ENCODE measurements at places on chromosomes 11 and 22.

DNA sequence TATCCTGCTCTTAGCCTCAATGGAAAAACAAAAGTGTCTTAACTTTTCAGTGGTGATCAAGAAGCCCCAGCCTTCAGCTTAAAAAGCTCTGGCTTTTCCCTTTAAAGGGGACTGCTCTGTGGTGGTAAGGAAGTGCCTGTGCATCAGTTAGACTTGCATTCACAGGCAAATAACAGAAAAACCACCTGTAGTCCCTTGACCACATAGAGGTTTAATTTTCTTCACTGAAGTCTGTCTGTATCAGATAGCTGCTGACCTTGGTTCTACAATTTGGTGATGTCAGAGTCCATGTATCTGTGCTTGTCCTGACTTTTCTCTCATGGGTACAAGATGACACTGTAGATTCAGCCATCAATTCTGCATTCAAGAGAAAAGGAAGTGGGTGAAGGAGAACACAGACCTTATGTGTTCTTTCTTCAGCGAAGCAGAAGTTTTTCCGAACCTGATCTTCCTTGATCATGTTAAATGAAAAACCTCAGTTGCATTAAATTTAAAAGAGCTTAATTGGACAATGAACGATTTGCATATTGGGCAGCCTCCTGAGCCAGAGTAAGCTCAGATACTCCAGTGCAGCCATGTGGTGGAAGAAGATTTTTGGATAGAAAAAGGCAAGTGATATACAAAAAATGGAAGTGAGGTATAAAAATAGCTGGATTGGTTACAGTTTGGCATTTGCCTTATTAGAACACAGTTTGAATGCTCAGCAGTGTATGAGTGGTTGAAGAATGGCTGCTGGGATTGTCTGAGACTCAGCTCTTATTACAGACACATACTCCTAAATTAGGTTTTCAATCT lies 43.2 kb upstream of the RDX start:
- DNase-seq: no peak

GRCh38 chr11:1381793-1382425 lies 7.8 kb upstream of the BRSK2 start:
- no peak for DNase-seq

DNA sequence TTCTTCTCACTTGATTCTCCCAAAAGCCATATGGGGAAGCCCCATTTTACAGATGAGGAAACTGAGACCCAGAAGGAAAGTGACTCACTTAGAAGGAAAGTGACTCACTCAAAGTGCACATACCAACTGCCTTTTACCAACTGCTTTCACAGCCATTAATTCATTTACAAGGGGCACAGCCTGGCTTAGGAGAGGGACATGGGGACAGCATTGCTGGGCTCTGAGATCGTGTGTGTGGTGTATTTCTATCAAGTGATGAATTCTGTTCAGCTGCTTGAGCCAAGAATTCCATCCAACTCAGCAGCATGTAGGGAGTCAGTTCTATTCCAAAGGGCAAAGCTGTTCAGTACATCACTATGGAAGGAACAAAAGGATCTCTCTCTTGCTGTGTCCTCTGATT lies 23.5 kb upstream of the PAK1 start:
- peak; percentile 22 for DNase-seq

GRCh38 chr11:117204283-117205080 lies 5.3 kb downstream of the TAGLN start:
- DNase-seq: peak; percentile 18

- DNase-seq: peak; percentile 92
Observed at GRCh38 chr11:128453444-128454336, 133.7 kb downstream of the ETS1 start.

- DNase-seq: no peak
Observed at GRCh38 chr11:19467904-19468303, 227.2 kb upstream of the E2F8 start.

DNA sequence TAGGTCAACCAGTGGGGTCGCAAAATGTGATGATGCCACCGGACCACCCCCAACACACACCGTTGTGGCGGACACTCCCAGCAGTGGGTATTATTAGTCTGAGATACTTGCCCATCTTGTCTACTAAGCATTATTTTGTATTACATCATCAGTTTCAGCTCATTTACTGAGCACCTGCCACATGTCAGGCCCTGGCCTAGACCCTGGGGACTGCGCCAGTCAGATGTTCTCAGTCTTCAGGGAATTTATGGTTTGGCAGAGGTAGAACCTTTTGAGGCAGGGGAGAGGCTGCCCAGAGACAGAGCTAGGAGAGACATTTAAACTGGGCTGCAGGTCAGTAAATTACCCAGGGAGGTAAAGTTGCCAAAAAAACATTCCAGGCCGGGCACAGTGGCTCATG lies 43.1 kb upstream of the GCAT start:
- DNase-seq: no peak

GRCh38 chr11:14041040-14041439 lies 78.5 kb downstream of the SPON1 start:
- no peak for DNase-seq

All from fibroblast of skin of scalp (primary cell).